ENCODE measurements at places on chromosomes 12 and 14.
A peak's percentile ranks its signal among the peaks of the same experiment; 100 is the strongest.

DNA sequence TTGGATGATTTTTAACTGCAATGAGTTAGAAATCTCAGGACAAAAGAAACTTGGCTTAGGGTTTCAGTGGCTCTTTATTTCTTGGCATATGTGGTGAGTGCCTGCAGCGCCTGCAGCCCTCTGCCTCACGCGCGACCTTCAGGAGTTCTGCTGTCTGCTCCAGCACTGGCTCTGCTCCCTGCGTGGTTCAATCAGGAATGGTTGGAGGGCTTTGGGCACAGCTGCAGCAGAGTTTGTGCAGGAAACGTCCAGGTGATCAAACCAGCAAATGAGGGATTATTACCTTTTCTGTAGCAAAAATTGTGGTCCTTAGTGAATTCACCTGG is 19.8 kb downstream of the PPM1H start:
- DNase-seq: no peak

DNA sequence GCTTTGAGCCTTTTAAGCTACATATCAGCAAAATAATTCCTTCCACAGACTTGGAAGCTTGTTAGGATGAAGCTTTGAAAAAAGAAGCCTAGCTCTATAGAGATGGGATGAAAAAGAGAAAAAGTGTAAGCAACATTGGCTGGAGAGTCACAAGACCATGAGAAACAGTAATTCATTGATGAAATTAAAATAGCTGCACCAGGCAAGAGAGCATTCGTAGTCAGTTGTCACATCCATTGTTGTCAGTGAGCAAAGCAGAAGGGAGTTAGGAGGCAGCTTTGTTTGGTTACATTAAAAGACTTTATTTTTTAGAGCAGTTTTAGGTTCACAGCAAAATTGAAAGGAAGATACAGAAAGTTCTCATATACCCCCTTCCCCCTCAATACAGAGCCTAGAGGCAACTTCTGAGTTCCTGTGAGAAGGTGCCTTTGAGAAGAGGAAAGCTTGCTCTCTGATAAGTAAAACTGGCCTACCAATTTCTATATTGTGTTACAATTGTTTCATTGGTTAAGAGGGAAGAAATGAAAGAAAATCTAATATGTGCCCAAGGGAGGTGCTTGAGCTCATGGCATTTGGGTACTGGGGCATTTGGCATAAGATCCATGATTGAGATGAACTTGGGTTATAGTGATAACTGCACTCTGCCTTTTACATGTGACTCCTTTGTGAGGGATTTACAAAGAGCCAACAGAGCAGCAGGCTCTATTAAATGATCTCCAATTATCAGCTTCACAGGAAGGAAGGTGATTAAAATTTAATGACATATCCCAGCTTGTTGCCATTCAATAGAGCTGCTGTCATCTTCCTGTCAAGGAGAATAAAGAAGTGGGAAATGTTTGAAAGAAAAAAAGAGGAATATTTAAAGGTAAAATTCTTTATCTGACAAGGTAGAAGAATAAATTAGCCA is 361.3 kb upstream of the TMTC1 start:
- no peak for DNase-seq

GRCh38 chr14:38256533-38256840 is 594 bp upstream of the CLEC14A start:
- DNase-seq: peak; percentile 34

GRCh38 chr12:20451761-20452160 is 83.4 kb downstream of the PDE3A start:
- no peak for DNase-seq

GRCh38 chr12:95633732-95634465 is 82.6 kb upstream of the USP44 start:
- no peak for DNase-seq

DNA sequence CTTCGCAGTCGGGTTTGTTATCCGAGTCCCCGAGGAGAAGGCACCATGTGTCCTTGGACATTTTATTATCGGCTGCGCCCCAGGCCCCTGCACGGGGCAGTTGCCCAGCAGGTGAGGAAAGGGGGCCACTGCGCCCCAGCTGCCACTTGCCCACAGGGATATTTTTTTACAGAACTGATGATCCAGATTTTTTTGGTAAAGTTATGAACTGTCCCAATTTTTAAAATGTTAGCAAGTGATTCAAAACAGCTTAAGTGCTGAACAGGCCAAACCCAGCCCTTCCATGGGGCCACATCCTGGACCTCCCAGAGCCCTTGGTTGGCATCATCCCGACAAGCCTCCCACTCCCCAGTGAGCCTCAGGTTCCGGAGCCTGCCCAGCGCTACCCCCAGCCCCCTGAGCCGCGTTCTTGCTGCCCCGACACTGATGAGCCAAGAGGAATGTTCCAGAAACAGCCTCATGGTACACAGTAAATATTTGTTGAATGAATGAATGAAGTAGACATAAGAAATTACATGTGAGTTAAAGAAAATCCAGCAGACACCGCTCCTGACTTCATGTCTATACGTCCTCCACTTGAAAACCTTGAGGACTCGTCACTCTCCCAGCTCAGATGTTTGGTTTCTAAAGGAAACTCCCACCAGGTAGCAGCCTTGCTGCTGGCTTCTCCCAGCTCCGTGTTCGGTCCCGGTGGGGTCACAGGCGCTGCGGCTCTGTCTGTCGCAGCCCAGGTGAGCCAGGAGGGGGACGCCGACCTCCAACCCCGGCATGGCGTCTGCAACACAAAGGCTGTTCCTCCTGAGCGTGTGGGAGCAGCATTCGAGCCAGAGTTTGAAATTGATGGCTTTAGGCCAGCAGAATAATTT is 88.5 kb downstream of the ADGRD1 start:
- peak; percentile 79 for DNase-seq

DNA sequence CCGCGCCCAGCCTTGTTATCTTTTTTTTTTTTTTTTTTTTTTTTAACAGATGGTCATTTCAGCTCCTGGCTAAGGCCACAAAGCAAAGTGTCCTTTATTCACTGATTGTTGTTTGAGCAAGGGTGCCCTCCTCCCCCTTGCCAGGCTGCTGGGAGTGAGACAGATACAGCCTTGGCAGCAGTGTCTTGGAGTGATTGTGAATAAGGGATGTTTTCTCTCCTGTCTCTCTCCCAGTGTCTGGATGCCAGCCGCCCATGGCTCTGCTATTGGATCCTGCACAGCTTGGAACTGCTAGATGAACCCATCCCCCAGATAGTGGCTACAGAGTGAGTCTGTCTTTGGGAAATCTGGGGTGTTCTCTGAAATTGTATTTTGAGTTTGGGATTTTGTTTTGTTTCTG is 28.7 kb downstream of the FNTB start:
- no peak for DNase-seq

DNA sequence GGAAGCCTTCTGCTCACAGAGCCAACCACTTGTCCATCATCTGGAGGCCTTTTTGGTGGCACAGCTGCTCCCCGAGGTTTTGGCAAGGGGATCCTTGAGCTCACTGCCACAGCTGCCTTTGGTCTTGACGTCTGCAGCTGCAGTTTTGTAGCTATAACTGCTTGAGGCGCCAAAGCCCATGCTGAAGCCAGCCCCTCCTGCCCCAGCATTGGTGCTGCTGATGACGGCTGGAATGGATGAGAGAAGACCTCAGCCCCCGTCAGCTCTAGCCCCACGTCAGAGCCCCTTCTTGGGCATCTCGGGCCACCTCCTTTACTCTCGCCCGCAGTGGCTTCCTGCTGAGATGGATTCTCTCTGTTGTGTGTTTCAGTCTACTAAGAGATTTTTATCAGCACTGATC is 12.3 kb upstream of the KRT74 start:
- DNase-seq: no peak

- DNase-seq: no peak
These were observed 148.3 kb downstream of the SAMD4A start for GRCh38 chr14:54715239-54715638.

DNA sequence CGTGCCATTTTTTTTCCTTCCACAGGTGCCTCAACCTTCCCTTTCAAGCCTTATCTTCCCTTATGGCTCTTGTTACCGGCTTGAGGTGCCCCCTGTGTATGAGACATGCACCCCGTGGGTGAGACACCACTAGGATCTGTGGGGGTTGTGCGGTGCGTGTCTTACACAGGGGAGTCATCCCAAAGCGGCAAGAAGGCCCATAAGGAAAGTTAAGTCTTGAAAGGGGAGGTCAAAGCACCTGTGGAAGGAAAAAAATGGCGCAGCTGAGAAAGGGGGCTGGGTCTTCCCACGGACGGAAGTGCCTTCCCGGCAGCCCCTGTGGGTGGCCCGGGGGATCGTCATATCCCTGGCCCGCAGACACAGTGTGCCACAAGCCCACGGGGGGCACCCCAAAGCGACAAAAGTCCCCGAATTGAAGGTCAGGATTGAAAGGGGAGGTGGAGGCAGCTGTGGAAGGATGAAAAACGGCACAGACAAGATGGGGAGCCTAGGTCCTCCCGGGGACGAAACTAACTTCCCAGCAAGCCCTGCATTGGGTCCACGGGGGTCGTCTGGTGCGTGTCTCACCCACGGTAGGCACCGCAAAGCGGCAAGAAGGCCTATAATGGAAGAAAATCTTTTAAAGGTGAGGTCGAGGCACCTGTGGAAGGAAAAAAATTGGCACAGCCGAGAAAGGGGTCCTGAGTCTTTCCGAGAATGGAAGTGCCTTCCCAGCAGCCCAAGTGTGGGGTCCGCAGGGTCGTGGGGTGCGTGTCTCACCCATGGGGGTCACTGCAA is 273.3 kb downstream of the ALG10 start:
- no peak for DNase-seq

GRCh38 chr14:102971836-102972606 is 49.6 kb downstream of the AMN start:
- no peak for DNase-seq

- no peak for DNase-seq
These were observed 398.9 kb upstream of the CCDC196 start for GRCh38 chr14:66087231-66087630.

DNA sequence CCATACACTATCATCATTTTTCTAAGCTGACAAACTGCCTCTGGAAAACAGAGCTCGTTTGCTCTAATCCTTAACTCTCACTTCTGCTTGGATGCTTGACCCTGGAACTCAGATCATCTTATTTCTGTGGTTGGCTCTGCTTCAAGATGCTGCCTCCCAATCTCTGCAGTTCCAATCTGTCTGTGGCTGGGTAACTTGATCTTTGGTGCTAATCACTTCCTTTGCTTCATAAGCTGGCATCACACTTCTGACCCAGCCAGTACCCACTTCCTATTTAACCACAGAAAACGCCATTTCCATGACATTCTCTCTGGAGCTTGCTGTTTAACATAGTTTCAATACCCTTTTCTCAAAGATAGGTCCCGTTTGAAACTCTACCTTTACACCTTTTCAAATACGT is 254.2 kb downstream of the ACSS3 start:
- DNase-seq: no peak

DNA sequence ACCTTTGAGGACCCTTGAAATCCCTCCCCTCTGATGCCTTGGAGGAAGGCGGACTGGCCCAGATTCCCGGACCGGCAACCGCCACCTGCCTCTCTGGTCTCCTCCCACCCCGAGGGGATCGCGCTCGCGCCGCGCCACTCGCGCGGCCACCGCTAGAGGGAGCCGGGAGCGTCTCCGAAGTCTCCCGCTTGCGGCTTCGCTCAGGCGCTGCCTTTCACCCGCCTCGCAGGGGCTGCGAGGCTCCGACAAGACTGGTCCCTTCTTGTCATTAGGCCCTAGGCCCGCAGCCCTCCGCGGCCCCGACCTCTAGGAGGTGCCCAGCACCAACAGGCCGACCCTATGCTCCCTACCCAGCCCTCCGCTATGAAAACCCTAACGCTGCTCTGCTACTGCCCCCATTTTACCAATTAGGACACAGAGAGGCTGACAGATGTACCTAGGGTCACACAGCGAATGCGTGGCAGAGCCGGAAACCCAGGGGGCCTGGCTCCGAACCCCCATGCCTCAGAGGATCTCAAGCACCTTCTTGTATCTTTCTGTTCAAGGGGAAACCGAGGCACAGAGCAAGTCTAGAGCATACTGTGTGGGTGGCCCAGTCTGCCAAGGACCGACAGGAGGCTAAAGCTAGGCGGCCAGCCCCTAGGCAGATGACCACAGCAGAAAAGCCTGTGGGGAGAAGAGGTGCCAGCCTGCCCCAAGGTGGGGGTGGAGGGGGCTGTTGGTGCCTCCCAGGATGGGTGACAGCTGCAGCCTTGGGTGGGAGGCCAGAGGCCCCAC is 21.4 kb upstream of the VSX2 start:
- peak; percentile 98 for DNase-seq

DNA sequence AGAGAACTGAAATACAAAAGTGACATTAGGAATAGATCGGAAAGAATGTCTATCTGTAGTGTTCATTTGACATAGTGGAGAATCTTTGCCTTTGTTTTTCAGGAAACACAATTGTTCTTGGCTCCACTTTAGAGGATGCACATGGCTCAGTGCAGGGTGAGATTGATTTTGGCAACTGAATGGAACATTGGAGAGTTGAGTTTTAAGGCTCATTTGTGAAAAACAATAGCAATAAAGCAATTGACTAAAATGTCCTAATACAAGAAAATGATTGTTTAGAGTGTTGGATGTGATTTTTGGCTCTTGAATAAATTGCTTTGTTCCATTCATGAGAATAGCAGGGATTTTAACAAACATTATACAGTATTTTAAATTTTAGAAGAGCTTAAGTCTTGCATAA is 116.4 kb downstream of the SLC38A1 start:
- DNase-seq: no peak

GRCh38 chr12:117350140-117350539 is 11.3 kb downstream of the NOS1 start:
- no peak for DNase-seq

DNA sequence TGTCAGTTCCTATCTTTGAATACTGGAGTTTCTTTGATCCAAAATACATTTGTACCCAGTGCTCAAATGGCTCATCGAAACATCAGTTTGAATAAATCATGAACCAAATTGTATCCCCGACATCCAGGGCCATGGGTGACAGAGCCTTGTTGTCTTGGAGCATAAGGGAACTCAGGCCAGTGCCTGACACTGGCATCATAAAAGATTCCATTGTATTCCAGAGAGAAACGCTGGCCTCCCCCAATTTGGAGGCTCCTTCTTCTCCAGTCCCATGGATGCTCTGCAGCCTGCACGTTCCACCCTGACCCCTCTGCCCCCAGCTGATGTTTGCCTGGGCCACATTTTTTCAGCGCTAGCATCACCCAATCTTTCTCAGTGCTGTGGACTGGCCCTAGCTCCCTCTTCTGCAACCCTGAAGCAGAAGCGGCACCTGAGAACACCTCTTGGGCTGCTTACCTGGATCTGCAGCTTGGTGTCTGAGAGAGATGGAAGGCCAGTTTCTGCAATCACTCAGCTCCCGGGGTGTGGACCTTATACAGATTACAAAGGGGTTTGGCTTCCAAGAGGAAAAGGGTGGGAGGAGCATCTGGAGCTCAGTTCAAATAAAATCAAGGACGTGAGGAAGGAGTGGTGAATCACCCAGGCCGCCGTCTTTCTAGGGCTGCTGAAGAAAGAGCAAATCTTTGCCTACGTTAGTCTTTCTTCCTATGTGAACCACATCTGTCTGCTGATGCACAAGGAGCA is at the start of gene RNASE1:
Gene RNASE1, minus strand, starts transcription at position 504 of the 744 bp plus-strand sequence. CDS start 776 bp downstream, outside the sequence.
- no peak for DNase-seq

GRCh38 chr12:77728018-77728417 is 102.7 kb upstream of the NAV3 start:
- DNase-seq: no peak

GRCh38 chr12:62606654-62607053 is 140.0 kb downstream of the MON2 start:
- no peak for DNase-seq

GRCh38 chr12:19440916-19441315 is 1.6 kb downstream of the AEBP2 start:
- DNase-seq: no peak

GRCh38 chr14:101716956-101717662 is 44.4 kb upstream of the PPP2R5C start:
- DNase-seq: peak; percentile 32

GRCh38 chr14:76834241-76834661 is 8.0 kb downstream of the LRRC74A start:
- no peak for DNase-seq
